ENCODE measurements at places on chromosomes 2 and 18.

GRCh38 chr2:234444242-234444730 lies 52.6 kb downstream of the ARL4C start:
- DNase-seq = no peak

- DNase-seq = no peak
Observed at GRCh38 chr2:71614976-71615766, 161.8 kb downstream of the DYSF start.

DNA sequence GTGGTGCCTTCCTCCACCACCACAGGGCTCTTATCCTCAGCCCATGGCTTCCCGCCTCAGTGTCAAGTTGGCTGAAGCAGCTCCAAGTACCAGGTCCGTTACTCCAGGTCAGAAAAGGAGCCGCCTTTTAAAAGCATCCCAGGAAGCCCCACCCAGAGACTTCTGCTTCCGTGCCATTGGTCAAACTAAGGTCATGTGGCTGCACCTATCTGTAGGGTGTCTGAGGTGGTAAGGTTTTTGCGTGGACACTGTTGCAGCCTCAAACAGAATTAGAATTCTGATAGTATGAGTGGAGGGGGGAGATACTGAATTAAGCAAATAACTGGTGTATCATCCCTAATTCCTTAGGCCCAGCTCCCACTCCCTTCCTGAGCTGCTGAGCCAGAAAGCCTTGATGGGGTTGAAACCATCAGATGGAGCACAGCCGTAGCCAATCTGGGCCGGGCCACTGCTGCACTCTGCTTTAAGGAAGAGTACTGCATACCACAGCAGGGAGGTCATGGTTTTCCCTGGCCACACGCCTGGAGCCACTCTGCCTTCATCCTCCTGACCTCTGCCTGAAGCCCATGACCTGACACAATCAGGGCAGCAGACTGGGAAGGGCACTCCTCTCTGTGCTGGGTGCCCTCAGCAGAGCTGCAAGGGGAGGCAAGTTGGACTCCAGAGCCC lies 8.4 kb downstream of the TMEM247 start:
- DNase-seq = no peak

GRCh38 chr2:48566592-48567310 lies 36.8 kb downstream of the STON1 start:
- DNase-seq = no peak

GRCh38 chr2:24189551-24189950 lies 14.7 kb downstream of the FAM228A start:
- DNase-seq = no peak

- DNase-seq = no peak
Observed at GRCh38 chr18:27728659-27729058, 448.3 kb downstream of the CDH2 start.

DNA sequence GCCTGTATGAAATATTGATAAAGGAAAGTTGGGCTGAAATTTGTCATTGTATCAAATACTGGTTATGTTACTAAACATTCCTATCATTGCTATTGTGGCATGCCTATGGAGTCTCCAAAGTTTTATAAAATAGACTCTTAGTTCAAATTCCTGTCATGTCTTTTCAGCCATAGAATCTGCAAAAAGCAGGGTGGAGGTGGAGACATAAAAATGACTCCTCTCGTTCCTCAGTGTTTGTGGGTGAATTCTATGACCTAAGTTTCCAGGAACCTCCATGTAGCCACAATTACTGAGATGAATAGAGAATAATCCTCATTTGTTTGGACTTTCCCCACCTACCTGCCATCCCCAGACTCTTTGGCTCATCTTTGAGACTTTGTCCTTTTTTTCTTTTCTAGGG lies 326.3 kb upstream of the ETAA1 start:
- DNase-seq = no peak

- no peak for DNase-seq
Observed at GRCh38 chr2:59312967-59313940, 1072.1 kb upstream of the FANCL start.

- no peak for DNase-seq
Observed at GRCh38 chr18:23134780-23135549, at the start of gene CABLES1. CABLES1 (plus strand) TSS chr18:23135485; CDS start chr18:23135763, 278 bp downstream.

GRCh38 chr2:121906170-121906569 lies 150.7 kb downstream of the TSN start:
- no peak for DNase-seq

DNA sequence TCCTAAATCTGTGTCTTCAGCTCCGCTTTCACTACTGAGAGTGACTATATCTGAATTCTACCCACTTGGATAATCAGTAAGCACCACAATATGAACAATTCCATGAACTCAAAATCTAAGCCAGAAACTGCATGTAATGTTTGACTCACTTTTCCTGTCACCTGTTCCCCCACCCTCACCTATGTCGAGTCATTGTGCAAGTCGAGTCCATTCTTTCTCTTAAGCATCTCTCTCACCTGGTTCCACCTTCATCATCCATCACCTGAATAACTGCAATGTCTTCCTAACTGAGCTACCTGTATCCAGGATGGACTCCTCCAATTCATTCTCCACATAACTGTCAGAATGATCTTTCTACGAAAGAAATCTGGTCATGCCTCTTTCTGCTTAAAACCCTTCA lies 58.2 kb downstream of the PPP1R1C start:
- no peak for DNase-seq

- no peak for DNase-seq
Observed at GRCh38 chr18:25322806-25323205, 29.2 kb downstream of the ZNF521 start.

DNA sequence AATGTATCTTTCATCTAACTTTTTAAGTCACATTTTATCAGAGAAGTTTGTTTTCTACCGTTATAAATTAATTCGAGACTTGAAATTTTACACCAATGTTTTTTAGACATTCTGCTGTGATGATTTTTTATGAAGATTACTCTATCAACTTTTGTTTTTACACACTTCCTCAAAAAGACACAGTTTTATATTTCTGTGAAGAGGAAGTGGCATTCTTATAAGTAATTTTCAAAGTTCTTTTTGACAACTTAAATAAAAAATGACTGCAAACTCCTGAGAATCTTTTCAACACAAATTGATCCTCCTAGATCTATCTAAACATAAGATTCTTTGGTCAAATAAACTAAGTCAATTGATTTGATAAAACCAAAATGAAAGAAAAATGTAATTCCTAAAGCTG lies 13.7 kb downstream of the ANKRD44 start:
- no peak for DNase-seq

GRCh38 chr2:100064592-100065428 lies 77.6 kb downstream of the AFF3 start:
- no peak for DNase-seq

DNA sequence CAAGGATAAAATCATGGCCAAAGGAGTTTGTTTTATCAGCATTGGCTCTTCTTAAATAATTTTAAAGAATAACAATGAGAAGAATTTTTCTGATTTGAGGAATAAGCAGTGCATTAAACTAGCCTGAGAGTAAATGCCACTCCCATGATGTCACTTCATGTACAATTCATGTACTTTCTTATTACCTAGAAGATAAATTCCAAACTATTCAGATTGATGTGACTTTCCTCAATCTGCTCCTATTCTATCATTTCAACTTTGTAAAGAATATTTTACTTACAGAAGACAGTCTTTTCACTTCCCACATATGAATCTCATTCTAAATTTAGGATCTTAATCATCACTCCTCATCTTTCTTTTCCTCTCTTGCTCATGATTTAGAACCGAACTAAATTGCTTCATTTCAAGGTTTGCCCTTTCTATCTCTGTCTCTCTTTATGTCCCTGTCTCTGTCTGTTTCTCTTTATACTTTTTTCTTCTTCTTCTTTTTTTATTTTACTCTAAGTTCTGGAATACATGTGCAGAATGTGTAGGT lies 1142.0 kb upstream of the PIK3C3 start:
- no peak for DNase-seq

DNA sequence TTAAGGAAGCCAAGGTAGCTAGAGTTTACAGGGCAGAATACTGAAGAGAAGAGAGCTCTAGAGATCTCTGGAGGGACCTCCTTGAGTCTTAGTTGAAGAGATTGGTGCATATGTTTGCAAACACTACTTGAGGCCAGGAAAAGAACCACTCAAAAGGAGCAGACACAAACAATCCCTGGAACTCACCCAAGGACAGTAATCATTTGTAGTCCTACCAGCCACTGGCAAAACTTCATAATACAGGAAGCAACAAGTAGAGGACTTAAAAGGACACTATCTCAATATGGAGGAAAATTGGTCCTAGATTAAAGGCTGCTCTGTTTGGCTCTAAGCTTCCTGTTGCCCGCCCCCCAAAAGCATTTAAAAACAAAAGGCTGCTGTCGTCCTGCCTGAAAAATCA lies 46.9 kb upstream of the UBXN4 start:
- DNase-seq = no peak

GRCh38 chr2:128292599-128293425 lies 25.9 kb downstream of the HS6ST1 start:
- no peak for DNase-seq

DNA sequence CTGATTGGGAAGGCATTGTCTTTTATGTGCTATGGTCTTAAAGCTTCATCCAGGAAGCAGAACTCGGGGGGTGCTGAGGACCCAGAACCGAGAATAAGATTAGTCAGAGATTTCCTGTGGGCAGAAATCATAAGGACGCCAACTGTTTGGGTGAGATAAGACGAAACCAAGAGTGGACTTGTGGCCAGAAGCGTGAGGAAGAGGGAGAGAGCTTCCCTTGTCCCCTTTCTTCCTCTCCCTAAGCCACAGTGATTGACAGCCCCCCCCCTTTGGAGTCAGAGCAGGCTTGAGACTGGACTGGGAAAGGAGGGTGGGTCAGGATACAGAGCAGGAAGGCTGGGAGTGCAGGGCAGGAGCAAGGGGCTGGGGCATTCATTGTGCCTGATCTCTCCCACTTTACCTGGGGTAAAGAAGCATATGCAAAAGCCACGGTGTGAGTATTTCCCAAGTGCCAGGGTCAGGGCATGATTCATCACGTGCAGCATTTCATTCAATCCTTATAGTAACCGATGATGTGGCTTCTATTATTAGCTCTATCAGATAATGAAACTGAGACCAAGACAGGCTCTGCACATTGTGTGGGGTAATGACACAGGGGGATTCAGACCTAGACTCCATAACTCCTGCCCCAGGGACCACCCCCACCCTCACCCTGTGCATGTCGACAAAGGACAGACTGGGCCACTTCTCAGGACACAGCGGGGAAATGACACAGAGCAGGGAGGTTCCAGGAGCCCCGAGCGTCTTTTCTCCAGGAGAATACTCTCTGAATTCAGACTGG lies 3.0 kb upstream of the IL1RN start:
- no peak for DNase-seq

DNA sequence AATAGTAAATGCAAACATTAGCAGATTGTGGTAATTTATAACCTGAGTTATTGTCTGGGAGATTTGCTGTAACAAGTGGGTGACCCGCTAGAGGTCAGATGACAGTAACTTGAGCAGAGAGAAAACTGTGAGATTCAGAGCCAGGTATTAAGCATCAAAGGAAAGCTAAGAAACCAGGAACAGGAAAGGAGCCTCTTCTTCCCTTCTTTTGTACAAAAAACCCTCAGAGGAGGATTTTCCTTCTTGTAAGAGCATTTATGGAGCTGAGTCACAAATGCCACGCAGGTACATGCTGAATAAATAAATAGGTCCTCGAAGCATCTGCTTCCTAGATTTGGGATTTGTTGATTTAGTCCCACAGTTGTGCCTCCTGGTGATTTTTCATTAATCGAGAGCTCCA lies 146.5 kb downstream of the SH3BP4 start:
- no peak for DNase-seq
